Cardiac muscle cell (in vitro differentiated cells and primary cell): ENCODE measurements at places on chromosomes 5 and 9. TPM values are rescaled to one million over a fixed set of nuclear protein-coding genes. Genes with fewer than 3 reads are reported as not detected.

GRCh38 chr9:76560481-76560922, 101.5 kb downstream of the GCNT1 start:
- no peak for DNase-seq

DNAJC21 gene
- 18.7 and 49.4 TPM in 2 replicates for total RNA-seq

DNA sequence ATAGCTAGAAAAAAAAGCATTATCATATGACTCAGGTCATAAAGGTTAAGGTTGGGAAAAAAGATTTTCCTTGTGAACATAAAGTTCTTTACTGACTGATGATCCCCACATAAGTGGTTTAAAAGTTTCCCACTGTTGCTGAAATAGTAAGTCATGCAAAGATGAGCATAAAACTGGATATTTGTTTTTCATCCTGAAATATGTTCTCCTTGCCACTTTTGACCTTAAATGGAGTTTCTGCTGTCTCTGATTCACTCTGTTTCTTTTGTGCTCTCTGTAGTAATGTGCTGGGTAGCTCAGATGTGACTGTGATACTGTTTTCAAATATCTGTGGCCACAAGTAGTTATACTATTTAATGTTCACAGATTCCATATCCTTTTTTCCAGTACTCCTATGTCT, 162.5 kb upstream of the GAS1 start:
- no peak for DNase-seq

GRCh38 chr9:133107961-133108793, 12.9 kb downstream of the RALGDS start:
- no peak for DNase-seq

- no peak for DNase-seq
These were observed 27.2 kb upstream of the TNFSF8 start for GRCh38 chr9:114957558-114957957.

- no peak for DNase-seq
These were observed 50.1 kb downstream of the ST8SIA4 start for GRCh38 chr5:100852988-100853449.

- DNase-seq = no peak
These were observed 63.0 kb upstream of the JAK2 start for GRCh38 chr9:4922101-4922500.

DNA sequence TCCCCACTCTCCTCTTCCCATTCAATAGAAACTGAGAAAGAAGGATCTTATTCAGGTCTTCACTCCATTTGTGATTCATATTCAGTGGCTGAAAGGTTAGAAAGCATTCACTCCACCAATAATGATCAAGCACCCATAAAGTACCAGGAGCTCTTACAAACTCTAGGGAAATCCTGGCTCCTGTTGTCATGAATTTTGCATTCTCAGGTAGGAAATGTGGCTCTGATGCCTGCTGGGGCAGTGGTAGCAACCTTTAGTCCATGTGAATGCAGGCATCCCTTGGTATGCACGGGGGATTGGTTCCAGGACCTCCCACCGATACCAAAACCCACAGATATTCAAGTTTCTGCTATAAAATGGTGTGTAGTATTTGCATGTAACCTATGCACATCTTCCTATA, 3.6 kb upstream of the RORB start:
- DNase-seq = no peak

PITX1 gene
- total RNA-seq = 0.07 TPM in 1 of 2 replicates, not detected in the other

DNA sequence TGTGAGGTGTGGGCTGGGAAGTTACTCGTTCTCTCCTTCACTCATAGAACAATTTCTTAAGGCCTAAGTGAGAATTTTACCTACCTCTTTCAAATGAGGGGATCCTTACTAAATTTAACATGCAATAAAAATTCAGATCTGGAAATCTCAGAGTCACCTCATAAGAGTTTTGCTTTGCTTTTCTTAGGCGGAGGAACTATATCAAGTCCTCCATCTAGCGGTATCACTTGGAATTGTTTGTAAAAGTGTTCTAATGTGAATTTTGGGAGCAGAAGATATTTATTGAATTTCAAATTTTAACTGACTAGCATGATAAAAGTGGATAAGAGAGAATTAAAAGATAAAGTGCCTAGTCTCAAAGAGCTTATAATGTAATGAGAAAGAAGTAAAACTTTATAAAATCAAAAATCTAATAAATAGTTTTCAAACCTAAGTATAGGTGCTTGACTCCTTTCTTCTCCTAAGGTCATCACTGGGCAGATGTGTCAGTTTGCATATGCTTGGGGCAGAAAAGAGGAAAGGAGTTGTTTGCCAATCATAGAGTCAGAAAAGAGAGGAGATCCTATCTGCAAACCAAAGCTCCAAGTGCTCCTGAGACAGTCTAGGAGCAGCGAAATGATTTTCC, 145.7 kb upstream of the DAB2 start:
- DNase-seq = peak; percentile 69

HTR1A gene
- not detected in 2 replicates for total RNA-seq

IRX2 gene
- 112 and 122 TPM in 2 replicates for total RNA-seq

LURAP1L gene
- total RNA-seq = 0.67 and 0.86 TPM in 2 replicates

DNA sequence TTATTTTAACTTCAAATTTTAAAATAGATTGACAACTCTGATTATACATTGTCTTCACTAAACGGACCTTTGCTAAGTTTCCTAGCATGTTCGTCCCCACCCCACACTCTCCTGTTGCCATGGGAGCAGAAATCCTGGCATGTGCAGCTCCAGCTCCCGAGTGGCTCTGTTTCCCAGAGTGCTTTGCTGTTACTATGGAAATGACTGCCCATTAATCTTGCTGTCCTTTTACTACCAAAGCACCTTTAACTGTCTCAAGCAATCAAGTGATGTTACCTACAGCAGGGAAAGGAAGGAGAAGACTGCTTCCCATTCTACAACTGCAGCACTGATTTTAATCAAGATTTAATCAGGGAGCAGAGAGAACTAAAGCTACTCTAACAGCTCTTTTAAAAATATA, 212.0 kb upstream of the KIF2A start:
- DNase-seq = no peak

GRCh38 chr9:36345103-36345846, 54.8 kb downstream of the RNF38 start:
- no peak for DNase-seq

DNA sequence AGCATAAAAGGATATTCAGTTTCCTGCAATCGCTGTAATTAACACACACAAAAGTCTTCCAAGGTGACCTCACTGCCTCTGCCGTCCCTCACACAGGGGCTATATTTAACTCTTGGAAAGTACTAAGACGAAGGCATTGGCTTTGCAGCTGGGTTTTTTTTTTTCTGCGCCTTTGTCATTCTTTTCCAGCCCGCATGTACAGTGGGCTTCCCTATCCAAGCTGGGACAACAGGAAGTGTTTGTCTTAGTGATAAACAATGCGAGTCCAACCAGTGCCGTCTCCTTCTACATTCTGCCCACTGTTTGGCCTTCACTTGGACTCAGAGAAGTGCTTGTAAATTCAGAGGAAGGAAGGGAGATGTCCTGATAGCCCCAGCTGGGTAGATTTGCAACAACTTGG, 17.6 kb downstream of the AFAP1L1 start:
- DNase-seq = peak; percentile 67

FGD3 gene
- total RNA-seq = 0.18 and 1.3 TPM in 2 replicates

GRCh38 chr9:4371108-4371507, 71.2 kb upstream of the GLIS3 start:
- DNase-seq = peak; percentile 80

ADAMTS2 gene
- 2.5 and 8.8 TPM in 2 replicates for total RNA-seq

GRCh38 chr9:30574355-30575151, 1809.9 kb upstream of the ACO1 start:
- no peak for DNase-seq

- no peak for DNase-seq
These were observed 158.1 kb downstream of the ARRDC3 start for GRCh38 chr5:91224969-91225368.

- DNase-seq = no peak
These were observed 9.1 kb upstream of the DNAJC25 start for GRCh38 chr9:111621895-111622480.

TSSK1B gene
- total RNA-seq = 0.14 and 0.15 TPM in 2 replicates

DNA sequence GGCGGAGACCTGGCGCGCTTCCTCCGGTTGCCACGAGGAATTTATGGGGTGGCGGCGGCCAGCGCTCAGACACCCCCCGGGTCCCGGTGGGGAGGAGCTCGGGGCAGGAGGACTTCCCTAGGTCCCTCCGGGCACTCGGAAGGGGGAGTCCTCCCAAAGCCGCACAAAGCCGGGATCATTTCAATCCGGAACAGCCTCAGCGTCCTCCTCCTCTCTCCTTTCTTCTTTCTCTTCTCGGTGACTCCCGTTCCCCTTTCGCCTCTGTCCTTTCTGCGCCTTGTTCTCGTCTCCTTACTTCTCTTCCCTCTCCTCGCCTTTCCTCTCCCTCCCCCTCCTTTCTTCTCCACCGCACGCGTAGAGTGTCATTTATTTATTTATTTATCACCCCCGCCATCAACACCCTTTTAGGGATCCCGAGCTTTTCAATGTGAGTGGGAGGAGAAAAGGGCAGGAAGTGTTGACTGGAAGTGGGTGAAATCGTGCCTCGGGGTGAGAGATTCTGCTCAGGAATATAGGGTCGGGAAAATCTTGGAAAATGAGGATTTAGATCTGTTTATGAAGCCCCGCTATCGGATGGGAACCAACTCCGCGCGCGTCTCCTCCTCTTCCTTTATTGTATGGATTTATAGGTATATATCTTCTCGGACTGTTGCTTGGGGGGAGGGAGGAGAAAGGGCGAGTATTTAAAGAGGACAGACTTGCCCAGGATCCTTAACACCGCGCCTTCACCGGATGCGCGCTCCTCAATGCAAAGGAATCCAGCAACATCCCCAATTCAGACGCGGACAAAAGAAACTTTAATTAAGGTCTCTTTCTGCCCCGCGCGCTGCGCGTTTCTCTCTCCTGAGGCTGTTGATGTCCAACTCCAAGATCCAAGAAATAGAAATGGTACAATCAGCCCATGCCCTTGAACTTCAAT, 2.0 kb upstream of the ZNF462 start:
- DNase-seq = peak; percentile 55

DNA sequence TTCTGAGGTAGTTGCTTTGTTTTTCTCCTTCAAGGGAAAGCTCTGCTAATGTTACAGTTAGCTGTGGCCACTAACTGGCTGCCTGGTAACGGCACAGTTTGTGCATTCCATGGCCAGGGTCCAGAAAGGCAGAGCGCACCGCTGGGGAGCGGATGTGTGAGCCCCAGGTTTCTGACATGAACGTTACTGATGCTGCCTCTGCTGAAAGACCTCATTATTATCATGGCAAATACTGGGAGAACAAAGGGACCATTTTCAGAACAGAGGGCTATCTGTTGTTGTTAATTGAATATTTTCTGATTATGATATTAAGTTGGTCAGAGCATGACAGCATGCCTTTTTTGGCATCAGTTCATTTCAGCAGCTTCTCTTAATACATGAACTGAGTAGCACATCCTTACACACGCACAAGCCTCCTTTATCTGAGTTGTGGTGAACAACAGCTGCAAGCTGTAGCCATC, 134.1 kb downstream of the NUDT12 start:
- peak; percentile 91 for DNase-seq

STXBP1 gene
- total RNA-seq = 19.8 and 95.5 TPM in 2 replicates

DNA sequence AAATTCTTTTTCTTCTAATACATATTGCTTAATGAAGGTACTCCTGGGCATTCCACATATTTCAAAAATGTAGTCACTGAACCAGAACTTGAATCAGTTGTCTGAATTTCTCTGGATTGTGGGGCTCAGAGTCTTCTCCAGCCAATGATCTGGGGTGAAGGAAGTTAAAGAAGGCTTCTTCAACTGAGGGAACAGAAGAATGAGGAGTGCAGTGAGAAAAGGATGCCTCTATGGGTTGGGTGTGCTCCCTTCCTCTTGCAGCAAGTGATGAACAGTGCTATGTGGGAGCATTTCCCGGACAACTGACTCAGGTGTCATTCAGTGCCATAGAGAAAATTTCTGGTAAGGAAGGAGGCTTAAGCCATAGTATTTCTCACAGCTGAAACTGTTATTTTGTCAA, 7.9 kb downstream of the LNPEP start:
- DNase-seq = no peak

WDR31 gene
- total RNA-seq = 2.2 and 4.1 TPM in 2 replicates

DNA sequence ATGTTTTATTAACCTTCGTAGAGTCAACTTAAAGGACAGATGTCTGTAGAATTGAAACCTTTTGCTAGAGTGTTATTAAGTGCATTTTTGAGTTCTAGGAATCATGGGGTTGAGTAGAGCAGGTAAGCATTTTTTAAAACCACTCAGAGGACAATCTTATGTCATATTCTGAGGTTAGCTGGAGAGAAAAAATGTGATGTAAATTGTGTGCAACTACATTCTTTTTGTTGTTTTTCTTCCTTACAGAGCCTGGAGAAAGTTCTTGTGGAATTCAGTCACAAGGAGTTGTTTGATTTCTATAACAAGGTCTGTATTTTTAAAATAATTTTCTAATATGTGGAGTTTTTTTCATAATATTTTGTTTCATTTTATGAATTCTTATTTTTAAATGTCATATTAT, 206.4 kb downstream of the COMMD10 start:
- DNase-seq = no peak

C5orf24 gene
- total RNA-seq = 57.4 and 57.9 TPM in 2 replicates

- DNase-seq = peak; percentile 19
These were observed 76.6 kb upstream of the PAM start for GRCh38 chr5:102678267-102679058.

DNA sequence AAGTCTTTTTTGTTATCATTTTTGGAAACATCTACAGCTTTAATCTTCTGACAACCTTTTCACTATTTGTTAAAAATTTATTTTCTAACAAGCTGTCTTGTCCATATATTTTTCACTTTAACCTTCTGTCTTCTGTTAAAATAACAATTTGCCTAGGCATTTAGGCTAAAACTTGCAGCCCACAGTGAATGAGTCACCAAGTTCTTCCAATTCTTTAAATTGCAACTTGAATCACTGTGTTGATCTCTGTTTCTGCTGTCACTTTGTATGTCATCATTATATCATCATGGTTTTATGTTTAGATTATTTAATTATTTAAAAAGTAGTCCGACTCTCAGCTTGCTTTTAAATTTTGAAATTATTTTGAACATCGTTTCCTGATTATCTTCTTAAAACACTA, 473.8 kb upstream of the PTPRD start:
- DNase-seq = no peak

- DNase-seq = no peak
These were observed 1.9 kb downstream of the NOTCH1 start for GRCh38 chr9:136543830-136544547.

DNA sequence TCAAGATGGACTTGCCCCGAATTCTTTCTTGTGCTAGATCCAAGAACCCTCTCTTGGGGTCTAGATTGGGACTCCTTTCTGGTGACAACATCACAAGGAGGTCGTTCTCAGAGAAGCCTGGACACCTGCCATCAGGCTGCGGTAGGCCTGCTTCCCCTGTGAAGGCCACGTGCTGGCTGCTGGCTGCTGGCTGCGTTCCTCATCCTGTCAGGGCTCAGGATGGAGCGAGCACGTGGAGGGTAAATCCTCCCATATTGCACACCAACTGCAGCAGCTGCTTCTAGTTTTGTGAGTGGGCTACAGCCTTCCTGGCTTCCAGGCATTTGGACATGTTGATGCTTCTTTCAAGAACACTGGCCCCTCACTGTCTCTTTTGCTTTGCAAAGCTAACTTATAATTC, 95.6 kb downstream of the HSPA4 start:
- DNase-seq = peak; percentile 68
